ENCODE measurements at places on chromosomes 3 and 15.

DNA sequence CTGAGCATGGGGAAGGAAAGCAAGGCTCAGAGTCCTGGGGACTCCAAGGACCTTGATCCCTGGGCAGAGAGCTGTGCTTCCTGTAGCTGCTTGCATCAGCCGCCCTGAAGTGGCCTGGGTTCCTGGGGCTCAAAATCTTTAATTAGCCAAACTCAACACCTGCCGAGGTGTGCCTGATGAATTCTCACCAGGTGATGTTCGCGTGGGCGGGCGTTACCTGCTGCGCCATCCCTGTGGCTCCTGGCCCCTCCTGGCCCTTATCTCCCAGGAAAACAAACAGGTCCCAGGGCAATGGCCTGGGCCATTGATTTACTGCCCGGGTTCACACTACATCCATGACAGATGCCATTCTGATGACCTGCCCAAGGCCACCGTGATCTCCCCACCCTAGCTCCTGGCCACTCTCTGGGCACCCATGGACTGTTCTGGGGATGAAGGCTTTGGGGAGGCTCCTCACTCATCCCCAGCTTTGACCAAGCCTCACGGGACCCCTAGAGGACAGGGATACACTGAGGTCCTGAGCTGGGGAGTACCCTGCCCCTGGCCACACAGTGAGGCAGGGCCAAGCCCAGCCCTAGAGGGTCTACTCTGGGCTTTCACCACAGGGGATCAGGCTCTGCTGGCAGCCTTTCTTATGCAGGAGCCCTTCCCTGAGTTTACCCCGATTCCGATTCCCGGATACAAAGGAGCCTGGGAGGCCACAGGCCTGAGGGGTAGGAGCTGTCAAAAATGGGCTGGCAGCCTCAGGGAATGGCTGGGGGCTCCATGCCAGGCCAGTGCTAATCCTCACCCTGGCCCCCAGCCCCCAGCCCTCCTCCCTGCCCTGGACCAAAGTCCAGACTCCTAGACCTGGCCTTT is 5.7 kb downstream of the SLC38A3 start:
- no peak for DNase-seq

DNA sequence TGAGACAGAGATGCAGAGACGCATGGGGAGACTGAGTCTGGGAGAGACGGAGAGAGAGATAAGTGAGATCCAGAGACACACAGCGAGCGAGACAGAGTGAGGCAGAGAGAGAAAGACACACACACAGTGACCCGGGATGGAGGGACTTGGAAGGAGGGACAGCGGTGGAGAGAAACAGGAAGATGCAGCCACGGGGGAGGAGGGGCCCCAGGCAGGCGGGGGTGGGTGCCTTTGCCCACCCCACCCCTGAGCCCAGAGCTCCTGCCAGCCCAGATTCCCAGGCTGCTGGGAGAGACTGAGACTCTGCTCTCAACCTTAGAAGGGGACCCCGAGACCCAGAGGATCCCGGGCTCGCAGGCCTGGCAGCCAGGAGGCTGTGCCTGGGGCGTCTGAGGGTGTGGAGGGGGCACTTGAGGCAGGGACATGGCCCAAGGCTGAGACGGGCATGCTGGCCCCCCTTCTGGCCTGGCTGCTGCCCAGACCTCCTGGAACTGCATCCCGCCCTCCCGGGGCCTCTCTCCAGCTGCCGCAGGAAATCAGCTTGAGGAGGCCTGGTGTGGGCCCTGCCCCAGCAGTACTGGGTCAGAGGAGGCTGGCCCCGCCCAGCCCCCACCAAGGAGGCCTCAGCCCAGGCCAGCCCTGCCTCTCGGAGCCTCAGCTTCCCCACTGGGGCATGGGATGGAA is 18.1 kb downstream of the H1-8 start:
- DNase-seq, result no peak

- peak; percentile 48 for DNase-seq
Observed at GRCh38 chr3:150232992-150233451, 175.1 kb upstream of the TSC22D2 start.

- DNase-seq, result no peak
Observed at GRCh38 chr3:72336821-72337479, 511.3 kb downstream of the SHQ1 start.

GRCh38 chr3:25094932-25095685 is 333.0 kb upstream of the RARB start:
- DNase-seq, result no peak

Data from anterior cingulate cortex (tissue), 58 donors.